Bronchial epithelial cell (primary cell): ENCODE measurements at places on chromosomes 4 and X. TPM values are rescaled to one million over a fixed set of nuclear protein-coding genes. Genes with fewer than 3 reads are reported as not detected.

Gene ITGB1BP2
- total RNA-seq, result 1.1 and 2.4 TPM in 2 replicates

Gene BEND2
- total RNA-seq, result not detected in 2 replicates

Gene USP17L24
- total RNA-seq, result not detected in 2 replicates

Gene SEL1L3
- total RNA-seq, result 92.8 and 117 TPM in 2 replicates

Gene CDX4
- not detected in 2 replicates for total RNA-seq

Gene GUCY1A1
- 0.79 and 1.2 TPM in 2 replicates for total RNA-seq

Gene TMPRSS11F
- 1.6 and 2.3 TPM in 2 replicates for total RNA-seq
